ENCODE measurements at places on chromosomes 12 and 14. TPM values are rescaled to one million over a fixed set of nuclear protein-coding genes. Genes with fewer than 3 reads are reported as not detected.
A peak's percentile ranks its signal among the peaks of the same experiment; 100 is the strongest.

GRCh38 chr12:23707270-23707669 lies 242.2 kb downstream of the SOX5 start:
- no peak for DNase-seq

CCNB1IP1 gene
- 86.3 TPM for total RNA-seq

DNA sequence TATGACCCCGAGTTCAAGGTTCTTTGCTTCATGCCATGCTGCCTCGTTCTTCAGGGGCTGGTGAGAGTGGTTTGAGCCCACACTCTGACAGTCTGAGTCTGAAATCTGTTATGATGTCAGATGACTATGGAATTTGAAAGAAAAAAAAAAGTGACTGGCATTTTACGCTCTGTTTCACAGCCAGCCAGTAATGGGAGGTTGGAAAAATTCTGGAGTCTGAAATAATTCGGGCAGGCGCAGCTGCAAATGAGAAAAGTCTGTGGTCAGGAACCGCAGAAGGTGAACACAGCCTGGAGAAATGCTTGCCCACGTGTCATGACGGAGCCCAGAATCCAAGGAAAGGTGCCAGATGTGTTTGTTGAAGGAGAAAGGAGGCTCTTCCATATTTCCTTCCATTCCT lies 269.8 kb upstream of the PWP1 start:
- no peak for DNase-seq

DNA sequence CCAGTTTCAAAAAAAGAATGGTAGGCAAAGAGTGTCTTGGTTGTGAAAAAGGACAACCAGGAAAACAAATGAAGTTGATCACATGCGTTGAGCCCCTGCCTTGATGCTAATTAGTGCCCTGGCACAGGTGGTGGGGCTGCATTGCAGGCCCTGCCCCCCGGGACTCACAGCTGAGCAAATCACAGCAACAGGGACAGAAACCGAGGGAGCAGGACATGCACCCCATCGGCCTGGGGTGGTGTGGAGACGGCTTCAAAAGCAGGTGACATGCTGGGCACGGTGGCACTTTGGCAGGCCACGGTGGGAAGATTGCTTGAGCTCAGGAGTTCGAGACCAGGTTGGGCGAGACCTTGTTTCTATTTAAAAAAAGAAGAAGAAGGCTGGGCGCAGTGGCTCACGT lies 1.1 kb upstream of the PAPLN start:
- no peak for DNase-seq

DNA sequence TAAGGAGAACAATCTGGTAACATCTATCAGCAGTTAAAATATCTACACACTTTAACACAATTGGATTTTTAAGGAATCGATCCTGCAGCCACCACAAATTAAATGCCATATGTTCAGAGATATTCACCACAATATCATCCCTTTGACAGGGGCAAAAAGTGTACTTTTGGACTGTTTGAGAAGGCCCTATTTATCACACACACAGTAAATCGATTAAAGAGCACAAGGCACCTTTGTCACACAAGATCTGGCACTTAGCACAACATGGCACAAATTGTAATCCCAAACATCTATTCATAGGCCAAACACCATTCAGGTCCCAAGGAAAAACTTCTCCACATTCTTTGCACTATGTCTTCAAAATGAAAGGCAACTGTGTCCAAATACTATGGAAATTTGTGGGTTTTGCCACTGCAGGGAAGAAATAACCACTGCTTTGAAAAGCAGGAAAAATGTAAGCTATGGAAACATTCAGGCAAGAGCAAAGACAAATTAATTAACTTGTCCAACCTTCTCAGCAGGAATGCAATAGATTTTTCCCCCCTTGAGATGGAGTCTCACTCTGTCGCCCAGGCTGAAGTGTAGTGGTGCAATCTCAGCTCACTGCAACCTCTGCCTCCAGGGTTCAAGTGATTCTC lies 282.5 kb upstream of the TMPO start:
- no peak for DNase-seq

DNA sequence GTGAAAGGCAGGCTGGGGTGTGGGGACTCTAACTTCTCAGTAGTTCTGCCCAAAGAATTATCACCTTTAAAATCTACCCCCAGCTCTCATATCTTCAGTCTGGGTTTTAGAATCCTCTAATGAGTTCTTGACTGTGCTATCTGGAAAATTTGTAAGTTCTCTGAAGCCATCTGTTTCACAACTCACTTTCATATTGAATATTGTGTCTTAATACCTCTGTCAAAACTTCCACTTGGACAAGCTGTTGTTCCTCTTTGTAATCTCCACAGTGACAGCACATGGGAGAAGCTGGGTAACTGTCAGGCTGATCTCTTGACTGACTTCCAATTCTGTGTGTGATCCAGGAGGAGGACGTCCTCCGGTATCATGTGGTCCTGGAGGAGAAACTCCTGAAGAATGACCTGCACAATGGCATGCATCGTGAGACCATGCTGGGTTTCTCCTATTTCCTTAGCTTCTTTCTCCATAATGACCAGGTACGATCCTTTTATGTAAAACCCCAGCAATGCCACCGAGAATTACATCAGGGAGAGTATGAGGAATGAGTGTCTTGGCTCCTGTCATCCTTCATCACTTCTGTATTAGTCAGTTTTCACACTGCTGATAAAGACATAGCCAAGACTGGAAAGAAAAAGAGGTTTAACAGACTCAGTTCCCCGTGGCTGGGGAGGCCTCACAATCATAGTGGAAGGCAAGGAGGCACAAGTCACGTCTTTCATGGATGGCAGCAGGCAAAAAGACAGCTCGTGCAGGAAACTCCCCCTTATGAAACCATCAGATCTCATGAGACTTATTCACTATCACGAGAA lies 111.9 kb downstream of the STAB2 start:
- DNase-seq: no peak

FSCB gene
- total RNA-seq: not detected

- DNase-seq: no peak
These were observed 387.8 kb downstream of the AEBP2 start for GRCh38 chr12:19826980-19827550.

TOMM20L gene
- not detected for total RNA-seq

DIO3 gene
- not detected for total RNA-seq

NOXRED1 gene
- total RNA-seq: 0.16 TPM

SOAT2 gene
- not detected for total RNA-seq

GRCh38 chr12:66925083-66925482 lies 246.2 kb upstream of the GRIP1 start:
- no peak for DNase-seq

DNA sequence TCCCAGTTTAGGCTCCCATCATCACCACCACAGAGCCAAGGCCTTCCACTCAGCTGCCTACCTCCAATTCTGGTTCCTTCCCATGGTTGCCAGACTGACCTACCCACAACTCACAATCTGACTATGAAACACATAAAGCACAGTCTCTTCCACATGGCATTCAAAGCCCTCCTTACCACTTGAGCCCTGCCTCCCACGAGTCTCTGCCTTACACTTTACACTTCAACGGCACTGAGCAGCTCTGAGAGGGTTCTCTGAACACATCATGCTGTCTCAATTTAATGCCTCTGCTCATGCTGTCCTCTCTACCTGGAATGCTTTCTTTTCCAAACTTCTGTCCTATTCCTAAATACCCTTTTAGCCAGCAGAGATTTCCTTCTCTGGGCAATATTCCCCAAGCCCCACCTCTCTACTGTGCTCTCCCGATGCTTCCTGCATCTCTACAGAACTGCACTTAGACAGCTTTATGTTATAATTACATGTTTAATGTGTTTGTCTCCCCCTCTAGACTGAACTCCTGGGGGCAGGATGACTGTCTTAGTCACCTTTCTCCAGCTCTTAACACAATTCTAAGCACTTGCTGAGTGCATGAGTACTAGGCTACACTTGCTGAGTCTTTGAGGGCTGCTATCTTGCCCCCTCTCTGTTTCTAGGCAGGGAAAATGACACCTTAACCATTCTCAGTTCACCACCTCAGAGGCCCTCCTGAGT lies 23.5 kb downstream of the FMNL3 start:
- DNase-seq: no peak

AHNAK2 gene
- total RNA-seq: 20.6 TPM

GRCh38 chr12:28033538-28033915 lies 61.0 kb upstream of the PTHLH start:
- DNase-seq: no peak

OAS3 gene
- 1.6 TPM for total RNA-seq

GRCh38 chr14:42335918-42336317 lies 729.2 kb downstream of the LRFN5 start:
- DNase-seq: no peak

HPD gene
- not detected for total RNA-seq

GRCh38 chr12:124831590-124831989 lies 32.1 kb downstream of the SCARB1 start:
- DNase-seq: no peak

DNA sequence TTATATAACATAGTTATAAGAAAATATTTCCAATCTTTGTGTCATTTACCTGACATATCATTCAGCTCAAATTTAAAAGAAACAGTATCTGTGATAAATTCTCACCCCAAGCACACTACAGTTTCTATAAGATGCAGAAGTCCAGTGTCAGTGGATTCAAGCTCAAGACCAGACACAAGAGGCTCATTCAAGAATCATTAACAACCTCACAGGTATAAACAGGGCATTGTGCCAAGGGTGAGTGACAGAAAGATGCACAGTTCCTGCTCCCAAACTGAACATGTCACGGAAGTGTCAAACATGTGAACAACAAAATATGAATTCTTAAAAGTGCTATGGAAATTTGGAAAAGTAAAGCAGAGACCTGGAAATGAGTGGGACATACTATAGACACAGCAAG lies 12.8 kb downstream of the ATP2B1 start:
- DNase-seq: no peak

HHIPL1 gene
- total RNA-seq: 6.4 TPM

ADCY6 gene
- 31.5 TPM for total RNA-seq

DNA sequence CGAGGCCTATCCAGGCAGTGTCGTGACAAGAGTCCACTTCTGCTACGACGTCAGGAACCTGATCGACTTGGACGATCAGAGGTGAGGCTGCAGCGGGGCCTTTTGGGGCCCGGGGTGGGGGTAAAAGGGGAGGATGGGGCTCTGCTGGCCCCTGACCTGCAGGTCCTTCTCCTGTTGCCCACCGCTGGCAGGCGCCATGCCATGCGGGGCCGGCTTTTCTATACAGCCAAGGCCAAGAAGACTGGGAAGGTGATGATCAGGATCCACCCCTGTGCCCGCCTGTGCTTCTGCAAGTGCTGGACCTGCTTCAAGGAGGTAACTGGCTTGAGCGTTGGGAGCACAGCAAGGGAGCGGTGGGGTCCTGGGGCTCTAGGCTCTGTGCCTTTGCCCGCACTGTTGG lies 31.6 kb downstream of the NGB start:
- DNase-seq: no peak

ZNF140 gene
- total RNA-seq: 51.3 TPM

- peak; percentile 7 for DNase-seq
These were observed 268.5 kb downstream of the FOXG1 start for GRCh38 chr14:29035134-29035533.

DNA sequence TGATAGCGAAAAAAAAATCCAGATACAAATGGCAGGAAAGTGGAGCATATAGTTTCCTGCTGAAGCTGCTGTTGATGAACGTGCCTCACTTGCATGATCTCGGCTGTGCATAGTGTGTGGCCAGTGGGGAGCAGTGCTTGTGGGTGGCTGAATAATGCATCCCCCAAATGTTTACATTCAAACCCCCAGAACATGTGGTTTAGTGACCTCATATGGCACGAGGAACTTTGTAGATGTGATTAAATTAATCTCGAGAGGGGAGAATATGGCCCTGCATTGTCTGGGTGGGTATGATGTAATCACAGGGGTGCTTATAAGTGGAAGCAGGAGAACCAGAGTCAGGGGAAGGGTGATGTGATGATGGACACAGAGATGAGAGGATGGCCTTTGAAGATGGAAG lies 425.0 kb downstream of the TMEM121 start:
- DNase-seq: no peak

PCK2 gene
- total RNA-seq: 1.1 TPM

DNA sequence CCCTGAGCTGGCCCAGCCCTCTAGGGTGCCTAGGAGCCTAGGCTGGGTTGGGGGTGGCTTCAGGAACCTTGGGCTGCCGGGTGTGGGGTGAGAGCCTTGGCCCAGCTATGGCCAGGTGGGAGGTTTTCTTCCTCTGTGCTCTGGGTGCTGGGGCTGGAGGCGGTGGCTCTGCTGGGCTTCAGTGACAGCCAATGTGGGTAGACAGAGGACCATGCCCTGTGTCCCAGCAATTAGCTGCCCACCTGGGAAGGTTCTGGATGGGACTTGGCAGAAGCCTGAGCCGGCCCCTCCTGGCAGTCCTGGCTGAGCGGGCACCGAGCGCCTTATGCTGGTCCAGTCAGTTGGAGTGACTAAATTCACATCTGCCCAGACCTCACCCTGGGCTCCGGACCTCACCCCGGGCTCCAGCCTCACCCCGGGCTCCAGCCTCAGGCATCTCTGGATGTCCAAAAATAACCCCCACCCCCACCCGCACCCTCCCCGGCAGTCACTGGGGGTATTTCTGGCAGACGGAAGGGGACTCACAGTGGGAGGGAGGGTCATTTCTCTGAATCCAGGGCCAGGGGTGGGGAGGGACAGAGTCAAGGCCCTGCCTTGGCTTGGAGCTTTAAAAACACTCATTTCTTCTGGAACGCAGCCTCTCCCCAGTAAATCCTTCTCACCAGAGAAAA lies 46.9 kb downstream of the CYP46A1 start:
- DNase-seq: no peak

DNA sequence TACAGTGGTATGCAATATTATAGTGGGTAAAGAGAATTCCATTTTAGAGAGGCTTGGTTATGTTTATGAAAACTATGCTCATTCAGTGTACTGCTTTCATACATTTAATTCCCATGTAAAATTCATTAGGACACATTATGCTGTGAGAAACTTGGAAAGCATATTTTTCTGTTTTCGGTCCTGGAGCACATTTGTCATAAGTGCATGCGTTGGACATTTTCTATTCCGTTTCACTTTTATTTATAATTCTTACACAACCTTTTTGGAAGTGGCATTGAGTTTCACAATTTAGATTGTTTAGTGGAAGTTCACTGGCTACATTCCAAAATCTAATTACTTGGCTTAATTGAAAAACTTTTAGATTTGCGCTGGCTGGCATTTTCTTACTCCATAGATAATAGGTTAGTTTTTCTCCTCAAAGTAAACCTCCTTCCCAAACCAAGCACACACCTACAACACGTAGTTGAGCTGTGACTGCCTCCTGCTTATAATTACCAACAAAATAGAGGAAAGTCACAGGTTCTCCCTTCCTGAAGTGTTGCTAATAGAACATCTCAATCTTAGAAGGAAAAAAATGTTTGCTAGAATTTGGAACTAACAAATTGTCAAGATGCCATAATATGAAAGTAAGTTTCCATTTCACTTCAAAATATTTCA lies 938.5 kb downstream of the TRHDE start:
- no peak for DNase-seq

Data from occipital lobe (tissue), 3 donors.